Lower lobe of right lung (tissue), 2 donors: ENCODE measurements at places on chromosomes 12 and 14.

- H3K4me3 ChIP-seq, result no peak overlapping the region
- no peak for DNase-seq
- no peak overlapping the region for H3K27ac ChIP-seq
- peaks cover 48% of the 10 kb centered on the region for H3K4me1 ChIP-seq
- peaks cover 36% of the 10 kb centered on the region for H3K36me3 ChIP-seq
These were observed 24.3 kb downstream of the HIF1A start for GRCh38 chr14:61719344-61720293.

DNA sequence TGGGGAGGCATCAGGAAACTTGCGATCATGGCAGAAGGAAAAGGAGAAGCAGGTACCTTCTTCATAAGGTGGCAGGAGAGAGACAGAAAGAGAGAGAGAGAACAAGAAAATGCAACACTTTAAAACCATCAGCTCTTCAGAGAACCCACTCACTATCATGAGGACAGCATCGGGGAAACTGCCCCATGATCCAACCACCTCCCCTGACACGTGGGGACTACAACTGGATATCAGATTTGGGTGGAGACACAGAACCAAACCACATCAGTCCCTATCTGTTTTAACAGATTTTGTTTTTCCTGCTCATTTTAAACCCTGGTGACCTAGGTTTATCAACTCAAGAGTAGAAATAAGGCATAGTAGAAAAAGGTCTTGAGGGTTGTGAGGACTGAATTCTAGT is 210.1 kb upstream of the PLXNC1 start:
- no peak overlapping the region for H3K4me3 ChIP-seq
- H3K36me3 ChIP-seq, result no peaks in the 10 kb centered on the region
- no peak overlapping the region for H3K27ac ChIP-seq
- no peaks in the 10 kb centered on the region for H3K4me1 ChIP-seq
- H3K27me3 ChIP-seq, result no peaks in the 10 kb centered on the region

GRCh38 chr12:92362126-92362525 is 216.5 kb upstream of the BTG1 start:
- H3K36me3 ChIP-seq, result no peaks in the 10 kb centered on the region
- H3K4me1 ChIP-seq, result no peaks in the 10 kb centered on the region
- no peak overlapping the region for H3K4me3 ChIP-seq
- no peak overlapping the region for H3K27ac ChIP-seq
- no peak for DNase-seq
- no peaks in the 10 kb centered on the region for H3K27me3 ChIP-seq

DNA sequence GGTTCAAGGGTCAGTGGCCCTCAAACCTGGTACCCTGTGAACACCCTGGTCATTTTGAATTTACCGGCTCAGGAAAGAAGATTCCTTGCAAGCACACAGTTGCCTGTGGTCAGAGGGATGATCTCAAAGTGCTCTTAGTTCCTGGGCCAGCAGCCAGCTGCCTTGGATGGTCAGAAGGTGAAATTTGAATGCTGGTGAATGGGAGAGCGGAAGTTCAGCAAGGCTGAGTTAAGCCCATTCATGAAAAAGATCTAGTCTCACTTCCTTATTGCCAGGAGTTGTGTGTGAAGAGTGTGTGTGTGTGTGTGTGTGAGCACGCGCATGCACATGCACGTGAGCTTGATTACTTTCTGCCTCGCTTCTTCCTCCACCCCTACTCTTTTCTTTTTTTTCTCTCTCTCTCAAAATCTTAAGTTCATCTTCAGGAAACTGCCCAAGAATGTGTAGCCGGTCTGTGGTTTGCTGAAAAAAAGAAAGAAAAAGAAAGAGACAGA is 155.5 kb upstream of the CCND2 start:
- H3K27ac ChIP-seq, result no peak overlapping the region
- peak; percentile 62 for DNase-seq
- H3K36me3 ChIP-seq, result no peaks in the 10 kb centered on the region
- H3K4me3 ChIP-seq, result no peak overlapping the region
- H3K4me1 ChIP-seq, result peaks cover 22% of the 10 kb centered on the region

- no peak overlapping the region for H3K27ac ChIP-seq
- no peak overlapping the region for H3K4me3 ChIP-seq
- H3K36me3 ChIP-seq, result no peaks in the 10 kb centered on the region
These were observed 122.6 kb downstream of the CALM1 start for GRCh38 chr14:90519262-90519920.

GRCh38 chr14:64465831-64466554 is 694 bp downstream of the AKAP5 start:
- H3K27ac ChIP-seq, result peak overlapping the region; percentile 73
- no peaks in the 10 kb centered on the region for H3K27me3 ChIP-seq
- no peaks in the 10 kb centered on the region for H3K36me3 ChIP-seq
- H3K4me1 ChIP-seq, result peaks cover 15% of the 10 kb centered on the region

- H3K27me3 ChIP-seq, result no peaks in the 10 kb centered on the region
- no peak for DNase-seq
- no peaks in the 10 kb centered on the region for H3K4me1 ChIP-seq
- H3K36me3 ChIP-seq, result no peaks in the 10 kb centered on the region
These were observed 101.5 kb downstream of the RPAP3 start for GRCh38 chr12:47604221-47604873.

GRCh38 chr14:104973385-104974145 is 4.6 kb downstream of the AHNAK2 start:
- peak; percentile 65 for DNase-seq
- H3K36me3 ChIP-seq, result no peaks in the 10 kb centered on the region
- H3K4me1 ChIP-seq, result peaks cover 83% of the 10 kb centered on the region
- peaks cover 17% of the 10 kb centered on the region for H3K27me3 ChIP-seq
